ENCODE measurements at places on chromosomes 13 and 19. TPM values are rescaled to one million over a fixed set of nuclear protein-coding genes. Genes with fewer than 3 reads are reported as not detected.
A peak's percentile ranks its signal among the peaks of the same experiment; 100 is the strongest.

DNA sequence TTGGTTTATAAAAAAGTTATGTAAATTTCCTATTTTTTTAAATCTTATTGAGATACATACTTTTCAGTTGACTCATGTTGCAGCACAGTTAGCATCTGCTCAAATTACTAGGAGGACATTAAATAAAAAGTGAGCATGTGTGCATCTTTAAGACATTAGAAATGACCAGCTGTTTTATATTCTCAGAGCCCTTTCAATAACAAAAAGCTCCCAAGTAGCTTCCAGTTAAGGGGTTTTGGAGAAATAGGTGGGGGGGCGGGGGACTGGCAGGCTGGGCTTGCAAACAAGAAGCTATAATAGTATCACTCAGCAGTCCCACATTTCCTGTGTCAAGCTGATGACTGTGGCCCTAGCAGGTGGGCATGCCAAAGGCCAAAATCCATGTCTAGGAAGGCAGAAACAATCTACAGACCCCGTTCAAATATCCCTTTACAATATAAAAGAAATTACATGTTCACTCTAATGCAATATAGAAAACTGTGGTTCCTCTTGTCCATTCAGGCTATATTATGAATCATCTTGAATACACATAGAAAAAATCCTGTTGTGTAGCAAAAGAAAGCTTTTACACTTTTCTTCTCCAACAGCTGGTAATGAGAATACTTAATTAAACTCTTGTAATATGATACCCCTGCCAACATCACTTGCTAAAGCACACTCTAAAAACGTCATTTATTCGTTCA, 1713.2 kb upstream of the SLC10A2 start:
- peak; percentile 22 for DNase-seq

DNA sequence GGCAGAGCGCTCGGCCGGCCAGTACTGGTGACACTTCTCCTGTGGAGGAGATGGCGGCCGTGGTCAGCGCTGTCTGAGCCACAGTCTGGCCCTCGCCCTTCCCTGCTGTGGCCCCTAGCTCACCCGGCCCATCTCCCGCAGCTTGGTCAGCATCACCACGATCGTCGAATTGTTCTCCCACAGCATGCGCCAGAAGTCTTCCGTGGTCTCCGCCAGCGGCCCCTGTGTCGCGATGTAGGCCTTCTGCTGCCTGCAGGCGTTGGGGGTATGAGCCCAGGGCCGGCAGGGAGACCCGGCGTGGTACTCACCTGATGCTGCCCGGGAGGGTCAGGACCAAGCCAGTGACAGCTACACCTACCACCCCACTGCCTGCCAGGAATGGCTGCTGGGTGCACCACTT, 130.1 kb downstream of the PTPRS start:
- no peak for DNase-seq

GRCh38 chr13:19150712-19151228, 30.9 kb downstream of the TUBA3C start:
- no peak for DNase-seq

GRCh38 chr13:29125191-29125933, 305.2 kb downstream of the MTUS2 start:
- DNase-seq: no peak

- no peak for DNase-seq
Observed at GRCh38 chr13:27920677-27921420, 1.0 kb downstream of the PDX1 start.

The EHD2 gene
- 70.2 TPM for total RNA-seq

Measured in foreskin keratinocyte (primary cell).